Tongue (tissue), 3 donors: ENCODE measurements at places on chromosomes 7 and 10. TPM values are rescaled to one million over a fixed set of nuclear protein-coding genes. Genes with fewer than 3 reads are reported as not detected.

METTL27 gene
- total RNA-seq, result 3.6 TPM

PAPOLB gene
- 0.10 TPM for total RNA-seq

GIMAP4 gene
- 42.2 TPM for total RNA-seq

DRGX gene
- total RNA-seq, result not detected

NEBL gene
- total RNA-seq, result 26.2 TPM

TBXAS1 gene
- 7.6 TPM for total RNA-seq

- DNase-seq, result peak; percentile 31
Observed at GRCh38 chr10:18400201-18400905, 251.0 kb downstream of the NSUN6 start.

DNA sequence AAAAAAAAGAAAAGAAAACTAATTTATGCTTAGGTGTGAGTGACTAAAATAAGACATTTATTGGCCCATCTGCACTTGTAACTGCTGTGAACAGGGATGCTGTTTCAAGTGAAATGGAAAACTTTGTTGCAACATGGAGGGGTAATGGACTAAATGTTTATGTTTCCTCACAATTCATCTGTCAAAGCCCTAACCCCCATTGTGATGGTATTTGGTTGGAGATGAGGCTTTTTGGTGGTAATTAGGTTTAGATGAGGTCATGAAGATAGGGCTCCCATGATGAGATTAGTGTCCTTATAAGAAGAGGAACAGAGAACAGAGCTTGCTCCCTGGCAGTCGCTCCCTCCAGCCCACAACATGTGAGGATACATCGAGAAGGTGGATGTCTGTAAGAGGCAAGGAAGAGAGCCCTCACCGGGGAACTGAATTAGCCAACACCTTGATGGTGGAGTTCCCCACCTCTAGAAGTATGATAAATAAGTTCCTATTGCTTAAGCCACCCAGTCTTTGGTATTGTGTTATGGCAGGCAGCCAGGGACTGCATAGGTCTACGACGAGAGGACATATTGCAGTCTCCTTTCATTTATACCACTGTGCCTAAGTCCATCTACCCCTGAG, 28.6 kb upstream of the VCL start:
- DNase-seq, result no peak

GRCh38 chr10:59138052-59138451, 38.4 kb upstream of the PHYHIPL start:
- DNase-seq, result no peak

GRCh38 chr10:69119896-69120295, 4.1 kb upstream of the VPS26A start:
- no peak for DNase-seq

- DNase-seq, result no peak
Observed at GRCh38 chr10:77349226-77349625, 288.4 kb downstream of the KCNMA1 start.

DNA sequence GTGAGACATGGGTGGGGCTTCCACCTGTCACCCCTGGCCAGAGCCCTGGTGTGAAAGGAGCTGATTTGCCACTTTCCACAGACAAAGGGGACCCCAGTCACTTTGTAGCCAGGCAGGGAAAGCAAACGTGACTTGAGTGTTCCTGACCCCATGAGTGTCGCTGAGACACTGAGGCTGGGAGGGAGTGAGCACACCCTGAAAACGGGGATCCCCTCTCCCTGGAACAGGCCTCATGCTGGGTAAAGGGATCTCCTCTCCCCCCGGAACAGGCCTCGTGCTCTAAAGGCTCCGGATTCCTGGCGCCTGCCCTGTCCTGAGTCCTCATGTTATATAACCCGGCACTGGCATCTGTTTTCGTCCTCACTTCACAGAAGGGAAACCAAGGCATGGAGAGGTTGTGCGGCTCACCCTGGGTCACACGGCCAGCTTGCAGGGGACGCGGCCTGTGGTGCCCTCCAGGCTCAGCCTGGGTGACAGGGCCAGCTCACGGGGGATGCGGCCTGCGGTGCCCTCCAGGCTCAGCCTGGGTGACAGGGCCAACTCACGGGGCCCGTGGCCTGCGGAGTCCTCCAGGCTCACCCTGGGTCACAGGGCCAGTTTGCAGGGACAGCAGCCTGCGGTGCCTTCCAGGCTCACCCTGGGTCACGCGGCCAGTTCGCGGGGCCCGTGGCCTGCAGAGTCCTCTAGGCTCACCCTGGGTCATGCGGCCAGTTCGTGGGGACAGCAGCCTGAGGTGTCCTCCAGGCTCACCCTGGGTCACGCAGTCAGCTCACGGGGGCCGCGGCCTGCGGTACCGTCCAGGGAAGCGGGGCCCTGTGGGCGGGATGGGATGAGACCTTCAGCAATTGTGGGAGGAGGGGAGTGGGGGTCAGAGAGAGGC, 104.7 kb downstream of the PDGFA start:
- DNase-seq, result no peak

GRCh38 chr7:47583739-47584535, 2.0 kb upstream of the TNS3 start:
- DNase-seq, result peak; percentile 51

DNA sequence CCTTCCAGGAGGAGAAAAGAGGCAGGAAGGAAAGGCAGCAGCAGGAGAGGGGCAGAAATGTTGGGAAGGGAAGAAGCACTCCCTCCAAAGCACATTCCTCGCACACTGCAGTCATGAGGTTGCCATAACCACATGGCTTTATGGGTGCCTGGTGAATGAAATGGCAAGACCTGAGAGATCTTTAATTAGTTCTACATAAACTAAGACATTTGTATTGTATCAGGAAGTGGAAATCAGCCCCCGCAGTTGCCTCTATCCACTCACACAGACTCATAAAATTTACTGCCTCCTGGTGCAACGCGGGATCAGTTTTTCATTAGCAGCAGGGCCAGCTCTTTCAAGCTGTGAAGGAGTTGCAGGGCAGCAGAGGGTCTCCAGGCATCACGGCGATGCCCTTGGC, 106.4 kb downstream of the COL13A1 start:
- no peak for DNase-seq

DNA sequence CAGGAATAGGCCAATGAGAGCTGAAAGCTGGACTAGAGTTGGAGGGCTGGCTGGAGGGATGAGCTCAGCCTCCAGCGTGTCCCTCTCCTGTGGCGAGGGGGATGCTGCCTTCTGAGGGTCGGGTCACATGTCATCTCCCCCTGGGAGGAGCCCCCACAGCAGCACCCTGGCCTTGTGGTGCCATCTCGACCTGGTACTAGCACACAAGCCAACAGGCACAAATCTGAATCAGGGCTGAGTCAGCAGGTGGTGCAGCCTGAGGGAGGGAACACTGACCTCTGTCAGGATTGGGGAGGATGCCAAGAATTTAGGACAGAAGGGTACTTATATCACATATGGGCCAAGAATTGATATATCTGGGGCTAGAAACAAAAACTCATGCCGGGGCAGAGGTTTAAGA, 280.4 kb downstream of the CELF2 start:
- DNase-seq, result no peak

DNA sequence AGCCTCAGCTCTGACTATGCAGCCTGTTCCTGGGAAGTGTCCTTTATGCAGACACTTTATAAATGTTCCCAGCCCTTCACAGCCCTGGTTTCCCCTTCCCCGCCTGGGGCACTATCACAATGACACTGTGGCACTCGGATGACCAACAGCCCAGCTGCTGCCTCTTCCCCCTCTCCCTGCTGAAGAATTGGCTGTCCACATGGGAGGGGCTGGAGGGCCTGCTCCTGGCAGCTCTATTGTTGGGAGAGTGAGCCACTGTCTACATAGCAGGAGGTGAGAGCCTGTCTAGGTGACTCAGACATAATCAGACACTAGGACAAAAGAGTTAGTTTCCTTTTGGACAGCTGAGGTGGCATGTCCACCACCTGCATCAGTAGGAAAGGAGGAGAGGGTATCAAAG, 437.5 kb downstream of the PLXNA4 start:
- peak; percentile 45 for DNase-seq
